Muscle of back (tissue), 13 donors: ENCODE measurements at places on chromosomes 4 and X. TPM values are rescaled to one million over a fixed set of nuclear protein-coding genes. Genes with fewer than 3 reads are reported as not detected.

GRCh38 chrX:127129510-127129909 is 310.0 kb downstream of the PRR32 start:
- DNase-seq: no peak

- peak; percentile 80 for DNase-seq
Observed at GRCh38 chrX:989959-990510, 222.4 kb downstream of the CRLF2 start.

GRCh38 chr4:121799867-121800501 is 1.1 kb upstream of the EXOSC9 start:
- no peak for DNase-seq

The AREG gene
- 0.45 TPM for polyA plus RNA-seq

The PLAC8 gene
- 7.4 TPM for polyA plus RNA-seq

- no peak for DNase-seq
Observed at GRCh38 chrX:153723351-153724251, 586 bp downstream of the BCAP31 start.

GRCh38 chr4:152033621-152034020 is 272.8 kb upstream of the GATB start:
- DNase-seq: no peak

- DNase-seq: no peak
Observed at GRCh38 chr4:80462621-80463091, 127.1 kb downstream of the CFAP299 start.

DNA sequence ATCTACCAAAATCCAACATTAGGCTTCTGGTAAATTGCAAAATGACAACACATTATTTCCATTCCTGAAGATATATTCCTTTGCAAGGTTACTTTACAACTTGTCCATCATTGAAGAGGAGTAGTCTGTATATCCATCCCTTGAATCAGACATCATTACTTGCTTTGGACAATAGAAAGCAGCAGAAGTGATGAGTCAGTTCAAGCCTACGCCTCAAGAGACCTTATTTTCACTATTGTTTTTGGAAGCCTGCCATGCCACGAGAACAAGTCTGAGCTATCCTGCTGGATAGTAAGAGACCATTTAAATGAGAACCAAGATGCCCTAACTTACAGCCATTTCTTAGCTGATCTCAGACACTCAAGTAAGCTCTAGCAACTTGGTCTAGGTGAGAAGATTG is 246.0 kb upstream of the HHIP start:
- no peak for DNase-seq

- no peak for DNase-seq
Observed at GRCh38 chr4:52096048-52096447, 44.9 kb downstream of the SPATA18 start.

The KDR gene
- 34.9 TPM for polyA plus RNA-seq

DNA sequence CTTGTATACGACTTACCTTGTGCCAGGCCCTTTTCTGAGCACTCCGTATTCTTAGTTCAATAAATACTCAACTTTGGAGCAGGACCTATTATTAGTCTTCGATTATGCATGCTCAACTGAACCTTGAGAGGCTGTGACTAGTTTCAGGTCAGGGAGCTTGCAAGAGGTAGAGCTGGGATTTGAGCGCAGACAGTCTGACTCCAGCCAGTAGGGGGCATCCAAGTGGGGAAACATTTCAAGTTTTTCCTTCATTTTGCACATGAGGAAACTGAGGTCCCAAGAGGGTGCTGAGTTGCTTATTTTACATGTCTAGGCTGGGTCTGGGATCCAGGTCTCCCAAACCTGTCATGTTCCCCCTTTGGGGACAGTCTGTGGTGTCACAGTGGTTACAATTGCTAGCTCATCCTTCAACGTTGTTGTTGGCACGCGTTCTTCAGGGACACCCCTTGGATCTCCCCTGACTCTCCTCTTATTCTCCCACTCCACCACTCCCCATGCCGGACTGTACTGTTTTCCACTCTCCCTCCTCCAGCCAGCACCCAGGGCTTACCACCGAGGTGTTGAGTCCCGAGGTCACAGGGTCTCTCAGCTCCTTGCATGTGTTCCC is 6.7 kb upstream of the PRICKLE3 start:
- no peak for DNase-seq

DNA sequence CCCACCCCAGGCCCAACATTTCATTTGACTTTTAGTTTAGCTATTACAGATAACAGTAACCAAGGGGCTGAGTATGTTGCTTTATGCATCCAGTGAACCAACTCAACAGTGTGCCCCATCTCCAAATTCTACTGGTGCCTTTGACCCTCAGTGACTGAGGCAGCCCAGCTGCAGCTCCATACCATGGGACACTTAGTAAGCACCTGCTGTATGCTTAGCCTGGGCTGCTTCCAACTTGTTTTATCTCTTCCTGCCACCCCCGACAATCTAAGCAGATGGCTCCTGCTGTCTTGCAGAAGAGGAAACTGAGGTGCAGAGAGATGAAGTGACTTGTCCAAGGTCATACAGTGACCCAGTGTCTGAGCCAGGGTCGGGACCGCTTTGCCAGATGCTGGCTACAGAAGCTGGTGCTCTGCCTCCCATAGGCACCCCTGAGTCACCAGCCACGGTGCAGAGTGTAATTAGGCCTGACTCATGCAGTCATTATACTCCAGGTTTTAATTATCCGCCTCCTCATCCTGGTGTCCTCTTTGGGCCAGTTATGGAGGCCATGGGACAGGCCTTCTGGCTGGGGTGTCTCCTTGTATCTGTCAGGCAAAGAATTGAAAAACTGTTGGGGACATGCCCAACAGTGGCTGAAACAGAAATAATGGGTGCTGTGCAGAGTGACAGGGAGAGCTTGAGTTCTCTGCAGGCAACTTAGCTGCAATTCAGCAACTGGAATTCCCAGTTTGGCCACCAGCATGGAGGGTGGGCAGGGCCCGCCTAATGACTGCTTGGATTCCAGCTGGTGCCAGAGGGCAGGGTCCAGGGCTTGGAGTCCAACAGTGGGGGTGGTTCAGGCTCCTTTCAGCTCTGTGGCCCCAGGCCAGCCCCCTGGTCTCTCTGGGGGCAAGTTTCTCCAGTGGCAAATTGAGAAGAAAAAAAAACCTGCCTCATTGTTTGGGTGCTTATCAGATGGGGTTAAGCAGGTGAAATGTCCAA is 8.2 kb upstream of the GPR78 start:
- DNase-seq: no peak

GRCh38 chr4:125501568-125501967 is 186.8 kb downstream of the FAT4 start:
- DNase-seq: no peak

GRCh38 chr4:114257501-114257900 is 278.1 kb upstream of the ARSJ start:
- DNase-seq: no peak

- no peak for DNase-seq
Observed at GRCh38 chrX:8721536-8721935, 10.4 kb downstream of the ANOS1 start.

The ALB gene
- 0.37 TPM for polyA plus RNA-seq

DNA sequence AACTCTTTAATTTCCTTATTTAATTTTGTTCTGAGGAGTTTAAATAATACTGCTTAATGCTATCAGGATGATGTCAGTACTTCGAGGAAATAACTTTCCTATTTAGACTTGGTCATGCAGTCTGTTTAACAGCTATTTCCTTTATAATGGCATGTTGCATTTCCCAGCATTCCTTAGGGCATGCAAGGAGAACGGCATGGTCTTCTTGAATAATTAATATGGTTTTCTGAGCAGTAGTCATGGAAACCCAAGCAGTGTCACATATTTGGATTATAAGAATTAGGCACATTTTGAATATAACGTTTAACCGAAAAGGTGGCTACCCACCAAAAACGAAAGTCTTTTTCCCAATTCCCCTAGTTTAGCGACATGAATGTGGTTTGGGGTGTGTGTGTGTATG is 76.0 kb downstream of the AFF2 start:
- no peak for DNase-seq

GRCh38 chr4:128177498-128177897 is 110.1 kb downstream of the PGRMC2 start:
- no peak for DNase-seq

The F8A2 gene
- not detected for polyA plus RNA-seq

- no peak for DNase-seq
Observed at GRCh38 chr4:141587897-141588296, 48.5 kb upstream of the IL15 start.

GRCh38 chr4:83490876-83491450 is 6.1 kb upstream of the ABRAXAS1 start:
- DNase-seq: no peak

GRCh38 chrX:39249999-39250398 is 448.7 kb downstream of the MID1IP1 start:
- no peak for DNase-seq

The MMRN1 gene
- 10.9 TPM for polyA plus RNA-seq

The ETDA gene
- not detected for polyA plus RNA-seq

The MAGEA8 gene
- 0.16 TPM for polyA plus RNA-seq

DNA sequence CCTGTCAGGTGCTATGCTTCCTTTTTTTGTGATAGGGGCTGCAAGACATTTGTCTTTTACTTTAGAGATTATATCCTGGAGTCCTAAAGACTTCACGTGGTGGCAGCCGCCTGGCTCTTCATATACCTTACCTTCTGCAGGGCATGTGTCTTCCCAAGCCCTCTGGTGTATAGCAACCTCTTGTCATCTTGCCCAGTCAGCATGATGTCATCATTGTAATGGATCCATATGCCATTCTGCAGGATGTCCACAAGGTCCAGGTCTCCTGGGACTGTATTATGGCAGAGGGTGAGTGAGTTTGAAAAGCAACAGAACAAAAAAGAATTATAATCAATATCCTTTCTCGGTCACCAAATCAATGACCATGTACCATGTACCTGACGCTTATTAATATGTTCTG is 82.2 kb upstream of the SCOC start:
- DNase-seq: no peak

- peak; percentile 2 for DNase-seq
Observed at GRCh38 chrX:109281483-109282275, 200.2 kb downstream of the GUCY2F start.

DNA sequence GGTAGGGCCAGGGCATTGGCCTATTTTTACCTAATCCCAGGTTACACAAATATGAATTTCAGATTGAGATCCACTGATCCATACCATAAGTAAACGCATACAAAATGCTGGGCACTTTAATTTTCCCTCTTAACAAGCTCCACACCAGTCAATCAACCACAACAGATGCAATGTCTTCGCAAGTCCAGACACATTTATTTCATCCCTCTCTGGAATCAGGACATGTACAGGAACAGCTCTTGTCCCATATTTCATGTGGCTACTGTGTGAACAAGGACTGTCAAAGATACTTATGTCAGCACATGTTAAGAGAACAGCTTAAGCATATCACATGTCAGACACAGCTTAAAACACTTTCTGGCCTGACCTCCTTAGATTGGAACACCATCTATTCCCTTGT is 145.9 kb downstream of the PPP3CA start:
- DNase-seq: no peak

DNA sequence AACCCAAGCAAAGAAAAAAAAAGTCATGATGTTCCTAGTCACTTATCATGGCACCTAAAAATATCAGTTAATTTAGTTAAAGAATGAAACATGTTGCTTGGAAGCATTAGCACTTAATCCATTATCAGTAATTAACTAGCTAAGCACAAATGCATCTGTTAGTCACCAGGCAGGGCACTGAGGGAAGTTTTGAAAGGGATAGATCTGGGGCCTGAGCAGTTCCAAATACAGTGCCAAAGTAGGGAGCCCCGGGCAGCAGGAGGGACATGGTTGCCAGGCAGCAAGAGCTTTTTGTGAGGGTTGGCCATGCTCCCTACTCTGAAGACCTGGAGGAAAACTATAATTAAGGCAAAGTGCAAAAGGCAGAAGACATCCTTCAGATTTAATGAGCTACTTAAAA is 62.0 kb downstream of the PHKA1 start:
- no peak for DNase-seq

DNA sequence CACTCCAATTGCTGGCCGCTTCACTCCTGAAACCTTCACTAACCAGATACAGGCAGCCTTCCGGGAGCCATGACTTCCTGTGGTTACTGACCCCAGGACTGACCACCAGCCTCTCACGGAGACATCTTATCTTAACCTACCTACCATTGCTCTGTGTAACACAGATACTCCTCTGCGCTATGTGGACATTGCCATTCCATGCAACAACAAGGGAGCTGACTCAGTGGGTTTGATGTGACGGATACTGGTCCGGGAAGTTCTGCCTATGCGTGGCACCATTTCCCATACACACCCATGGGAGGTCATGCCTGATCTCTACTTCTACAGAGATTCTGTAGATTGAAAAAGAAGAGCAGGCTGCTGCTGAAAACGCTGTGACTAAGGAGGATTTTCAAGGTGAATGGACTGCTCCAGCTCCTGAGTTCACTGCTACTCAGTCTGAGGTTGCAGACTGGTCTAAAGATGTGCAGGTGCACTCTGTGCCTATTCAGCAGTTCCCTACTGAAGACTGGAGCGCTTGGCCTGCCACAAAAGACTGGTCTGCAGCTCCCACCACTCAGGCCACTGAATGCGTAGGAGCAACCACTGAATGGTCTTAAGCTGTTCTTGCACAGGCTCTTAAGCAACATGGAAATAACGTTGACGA is 35.8 kb upstream of the PRDM8 start:
- no peak for DNase-seq

DNA sequence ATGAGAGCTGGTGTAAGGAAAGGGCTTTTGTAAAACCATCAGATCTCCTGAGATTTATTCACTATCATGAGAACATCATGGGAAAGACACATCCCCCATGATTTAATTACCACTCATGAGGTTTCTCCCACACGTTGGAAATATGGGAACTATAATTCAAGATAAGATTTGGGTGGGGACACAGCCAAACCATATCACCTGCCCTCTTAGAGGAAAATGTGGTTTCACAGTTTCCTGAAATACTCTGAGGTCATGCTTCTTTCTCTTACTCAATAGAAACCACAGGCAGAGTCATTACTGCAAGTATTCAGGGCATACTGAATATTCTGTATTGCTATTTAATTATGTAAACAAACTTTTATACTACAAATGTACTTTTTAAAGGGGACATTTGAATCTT is 1453.3 kb downstream of the PCDH18 start:
- no peak for DNase-seq

The UTP3 gene
- 24.2 TPM for polyA plus RNA-seq
